Muscle of arm (tissue), 14 donors: ENCODE measurements at places on chromosomes 2 and 18. TPM values are rescaled to one million over a fixed set of nuclear protein-coding genes. Genes with fewer than 3 reads are reported as not detected.

DNA sequence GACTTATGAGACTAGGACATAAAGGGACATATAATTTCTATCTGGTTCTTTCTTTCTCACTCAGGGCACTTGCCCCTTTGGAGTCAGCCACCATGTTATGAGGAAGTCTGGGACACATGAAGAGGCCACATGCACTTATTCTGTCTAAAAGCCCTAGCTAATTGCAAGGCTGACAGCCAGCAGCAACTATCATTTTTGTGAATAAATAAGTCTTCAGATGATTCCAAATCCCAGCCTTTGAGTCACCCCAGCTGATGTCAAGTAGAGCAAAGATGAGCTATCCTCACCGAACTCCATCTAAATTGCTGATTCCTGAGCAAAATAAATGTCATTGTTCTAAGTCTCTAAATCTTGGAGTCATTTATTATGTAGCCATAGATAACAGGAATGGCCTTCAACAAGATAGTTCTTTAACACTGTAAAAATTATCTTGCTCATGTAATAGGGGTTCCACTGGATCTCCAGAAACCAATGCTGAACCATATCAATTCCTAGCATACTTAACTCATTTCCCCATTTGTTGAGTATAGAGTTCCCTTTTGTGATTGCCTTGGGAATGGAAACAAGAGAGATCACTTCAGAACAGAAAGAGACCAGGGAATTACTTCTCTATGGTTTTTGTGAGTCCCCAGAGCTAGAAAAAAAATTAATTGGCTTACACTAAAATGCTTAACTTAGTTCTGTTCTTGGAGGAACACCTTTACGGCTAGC, 50.6 kb upstream of the FN1 start:
- no peak for DNase-seq

DNA sequence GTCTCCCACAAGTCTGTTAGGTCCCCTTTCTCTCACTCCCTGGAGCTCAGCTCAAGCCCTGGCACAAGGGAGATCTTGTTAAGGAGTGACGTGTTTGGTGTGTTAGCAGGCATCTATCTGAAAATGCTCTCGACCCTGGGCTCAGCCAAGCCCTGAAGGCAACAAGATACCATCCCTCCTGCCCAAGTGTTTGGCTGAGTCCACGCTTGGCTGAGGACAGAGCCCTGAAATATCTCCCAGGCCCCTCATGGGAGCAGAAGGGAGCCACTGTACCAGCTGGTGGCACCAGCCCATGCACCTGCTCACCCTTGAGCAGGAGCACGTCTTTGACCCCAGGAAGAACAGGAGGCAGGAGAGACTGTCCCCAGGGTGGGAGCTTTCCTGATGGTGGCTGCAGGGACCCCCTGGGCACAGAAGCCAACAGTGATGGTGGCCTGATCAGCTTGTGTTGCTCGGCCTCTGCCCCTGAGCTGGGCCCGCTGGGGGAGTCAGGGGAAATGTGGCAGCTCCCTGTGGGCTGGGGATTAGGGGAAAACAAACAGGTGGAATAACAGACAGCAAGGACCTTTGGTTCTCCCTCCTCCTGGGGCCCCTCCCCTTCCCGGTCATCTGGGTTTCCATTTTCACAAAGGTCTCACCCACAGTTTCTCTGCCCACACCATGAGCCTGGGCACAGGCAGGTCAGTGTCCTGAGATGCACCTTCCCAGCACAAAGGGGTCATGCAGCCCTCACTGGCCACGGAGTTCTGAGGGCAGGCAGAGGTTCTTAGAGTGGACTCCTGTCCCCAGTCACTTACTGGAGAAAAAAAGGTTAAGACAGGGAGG, 91.6 kb downstream of the RHOB start:
- no peak for DNase-seq

- DNase-seq: no peak
Observed at GRCh38 chr2:156536534-156536933, 100.4 kb downstream of the GPD2 start.

GRCh38 chr2:182606728-182607681, 109.1 kb upstream of the DNAJC10 start:
- no peak for DNase-seq

TTC32 gene
- polyA plus RNA-seq: 23.2 TPM
